CD4-positive, alpha-beta T cell treated with Interferon alpha-2 for 1 hour (primary cell): ENCODE measurements at places on chromosomes 12 and 14.

GRCh38 chr14:34794217-34794616 lies 79.8 kb upstream of the CFL2 start:
- DNase-seq = no peak

DNA sequence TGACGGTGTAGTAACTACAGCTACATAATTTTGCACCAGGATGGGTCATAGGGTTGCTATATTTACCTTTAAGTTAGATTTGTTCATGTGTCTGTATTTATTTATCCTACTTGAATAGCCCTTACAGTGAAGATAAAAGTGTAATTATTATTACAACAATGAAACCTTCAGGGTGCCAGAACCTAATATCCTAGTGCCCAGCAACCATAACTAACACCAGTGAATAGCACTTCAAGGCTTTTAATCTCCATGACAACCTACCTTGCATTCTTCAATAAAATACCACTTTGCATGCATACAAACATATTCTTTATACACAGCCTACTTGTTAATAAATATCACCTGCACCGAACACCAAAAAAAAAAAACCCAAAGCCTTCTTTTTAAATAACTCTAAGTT lies 58.7 kb upstream of the G2E3 start:
- DNase-seq = no peak

DNA sequence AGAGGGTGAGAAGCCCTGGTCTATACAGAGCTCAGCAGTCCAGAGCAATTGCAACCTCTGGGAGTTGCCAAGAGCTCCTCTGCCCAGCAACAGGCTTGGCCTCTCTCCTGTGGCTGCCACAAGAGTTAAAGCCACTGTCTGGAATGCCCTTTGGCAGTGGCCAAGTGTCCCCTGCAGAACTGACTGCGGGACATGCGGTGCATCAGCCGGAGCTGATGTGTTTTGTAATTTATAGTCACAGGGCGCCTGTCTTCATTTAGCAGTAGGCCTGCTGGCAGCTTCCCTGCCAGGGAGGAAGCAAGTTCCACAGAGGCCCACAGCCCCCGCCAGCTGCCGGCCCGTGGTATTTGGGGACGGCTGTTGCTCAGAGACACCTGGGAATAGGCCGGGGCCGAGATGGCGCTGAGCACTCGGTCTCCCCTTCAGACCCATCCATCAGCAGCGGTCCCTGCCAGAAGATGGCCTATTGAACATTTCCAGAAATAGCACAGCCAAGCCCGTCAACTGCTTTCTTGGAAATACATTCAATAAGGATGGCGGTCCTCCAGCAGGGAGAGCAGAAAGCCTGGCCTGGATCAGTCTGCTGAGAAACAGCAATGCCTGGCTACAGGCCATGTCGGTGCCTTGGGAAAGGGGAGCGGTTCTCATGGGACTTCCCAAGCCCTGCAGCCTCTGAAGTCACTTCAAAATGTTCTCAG lies 217.4 kb downstream of the CRADD start:
- DNase-seq = no peak

DNA sequence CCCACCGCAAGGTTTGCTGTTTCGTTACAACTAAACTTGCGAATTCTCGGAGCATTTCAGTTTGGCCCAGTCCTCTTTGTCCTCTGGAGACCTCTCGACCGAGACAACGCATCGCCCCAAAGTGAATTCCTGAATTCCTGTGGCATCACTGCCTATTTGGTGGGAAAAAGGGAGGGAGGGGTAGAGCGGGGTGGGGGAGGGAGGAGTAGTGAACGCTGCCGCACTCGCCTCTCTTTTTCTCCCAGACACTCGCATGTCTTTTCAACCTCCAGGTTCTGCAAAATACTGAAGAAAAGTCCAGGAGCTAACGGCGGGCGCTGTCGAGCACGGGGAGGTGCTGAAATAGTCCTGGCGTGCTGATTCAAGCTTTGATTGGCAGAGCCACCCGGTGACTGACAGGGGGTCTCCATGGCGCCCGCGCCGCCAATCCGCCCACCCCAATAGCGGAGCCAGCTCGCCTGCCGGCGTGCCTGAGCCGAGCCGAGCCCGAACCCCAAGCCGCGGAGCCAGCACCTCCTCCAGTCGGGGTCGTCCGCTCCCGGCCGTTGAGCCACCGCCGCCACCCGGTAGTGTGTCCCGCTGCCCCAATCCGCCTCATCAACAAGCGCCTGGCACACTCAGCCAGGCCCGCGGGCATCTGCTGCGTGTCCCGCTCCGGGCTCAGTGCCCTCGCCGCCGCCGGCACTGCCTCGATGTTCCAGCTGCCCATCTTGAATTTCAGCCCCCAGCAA lies at the start of gene SIX6:
SIX6 (plus strand) TSS at position 440 of the 731 bp plus-strand sequence; CDS start at position 693, 253 bp downstream.
- DNase-seq = no peak

DNA sequence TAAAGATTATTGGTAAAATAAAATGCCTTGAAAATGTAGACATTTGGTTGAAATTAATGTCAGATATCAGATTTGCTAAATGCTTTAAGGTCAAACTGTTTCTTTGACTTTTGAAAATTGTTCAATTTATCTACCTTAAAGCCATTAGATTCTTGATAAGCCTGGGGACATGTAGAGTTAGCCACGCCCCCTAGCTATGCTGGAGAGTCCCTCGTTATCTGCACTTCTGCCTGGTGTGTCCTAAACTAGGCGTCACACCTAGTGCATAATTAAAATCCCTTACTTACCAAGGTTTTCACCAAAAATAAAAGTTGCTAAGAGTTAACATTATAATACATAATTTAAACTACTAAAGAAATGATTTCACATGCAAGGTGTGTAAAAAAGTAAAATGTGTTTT lies 79.5 kb downstream of the EGLN3 start:
- no peak for DNase-seq

- DNase-seq = peak; percentile 63
Observed at GRCh38 chr12:54294152-54294952, 6.5 kb downstream of the NFE2 start.

- no peak for DNase-seq
Observed at GRCh38 chr12:65734226-65734625, 90.1 kb upstream of the HMGA2 start.

DNA sequence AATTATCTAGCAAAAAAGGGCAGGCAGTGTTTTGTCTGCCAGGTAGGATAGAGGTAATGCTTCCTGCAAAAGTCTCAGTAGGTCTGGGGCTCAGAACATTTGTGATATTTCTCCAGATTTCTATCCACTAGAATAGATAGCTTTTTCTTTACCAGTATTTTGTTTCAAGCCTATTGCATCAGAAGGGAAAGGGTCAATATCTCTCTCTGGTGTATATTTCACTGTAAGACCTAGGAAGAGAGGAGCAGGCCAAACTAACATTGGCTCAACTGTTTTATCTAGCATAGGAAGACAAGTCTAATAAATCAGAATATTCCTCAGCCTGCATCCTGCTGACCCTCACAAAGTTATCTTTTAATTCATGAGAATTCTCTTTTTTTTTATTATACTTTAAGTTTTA lies 106.7 kb upstream of the DAAM1 start:
- DNase-seq = no peak

- DNase-seq = no peak
Observed at GRCh38 chr12:6215932-6216494, 15.8 kb downstream of the CD9 start.

DNA sequence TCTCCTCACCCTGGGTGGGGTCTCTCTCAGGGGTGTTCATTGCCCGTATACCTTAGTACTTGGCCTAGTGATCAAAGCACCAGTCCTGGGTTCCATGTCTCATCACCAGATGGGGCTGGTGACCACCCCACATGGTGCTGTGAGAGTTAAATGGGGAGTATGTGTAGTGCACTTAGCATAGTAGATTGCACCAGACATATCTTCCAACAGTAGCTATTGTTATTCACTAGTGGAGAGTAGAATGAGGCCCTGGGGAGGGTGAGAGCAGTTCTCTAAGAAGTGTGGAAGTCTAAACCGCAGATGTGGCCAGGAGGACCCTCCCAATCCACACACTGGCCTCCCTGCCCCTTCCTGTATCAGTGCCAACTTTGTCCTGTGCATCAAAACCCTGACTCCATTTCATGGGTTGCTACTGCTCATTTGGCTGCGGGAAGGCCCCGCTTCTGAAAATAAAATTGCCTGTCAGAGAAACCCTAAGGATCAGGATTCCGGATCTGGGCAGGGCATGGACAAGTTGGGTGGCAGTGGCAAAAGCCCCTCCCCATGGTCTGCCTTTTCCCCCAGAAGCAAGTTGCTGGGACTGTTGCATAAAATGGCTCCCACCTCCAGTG lies 4.4 kb downstream of the CD9 start:
- no peak for DNase-seq

DNA sequence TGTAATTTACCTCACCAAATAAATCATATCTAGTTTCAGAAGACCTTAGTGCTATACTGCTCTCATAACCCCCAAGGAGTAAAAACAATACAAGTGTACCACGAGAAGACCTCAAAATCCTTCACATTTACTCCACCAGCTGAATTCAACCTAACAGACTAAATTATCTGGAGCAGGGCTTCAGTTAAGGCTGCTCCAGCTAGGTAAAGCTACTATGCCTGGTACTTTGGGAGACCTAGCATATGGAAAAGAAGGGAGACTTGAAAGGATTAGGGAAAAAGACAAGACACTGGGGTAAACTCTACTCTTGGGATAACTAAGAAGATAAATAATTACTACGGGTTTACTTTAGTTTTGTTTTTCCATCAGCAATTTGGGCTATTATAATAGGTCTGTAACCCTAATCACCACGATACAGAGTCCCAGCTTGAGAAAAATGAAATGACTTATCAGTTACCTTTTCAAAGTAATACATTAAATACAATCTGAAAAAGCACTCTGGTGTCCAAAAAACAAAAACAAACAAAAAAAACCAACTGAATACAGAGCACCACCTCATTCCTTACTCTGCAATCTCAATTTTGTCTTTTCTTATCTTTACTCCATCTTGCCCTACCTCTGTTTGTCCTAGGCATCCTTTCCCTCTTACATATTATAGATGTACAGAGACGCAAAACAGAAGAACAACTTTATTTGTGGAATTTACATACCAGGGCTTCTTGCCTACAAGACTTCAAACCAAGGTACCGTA lies 2.1 kb downstream of the EML5 start:
- no peak for DNase-seq

DNA sequence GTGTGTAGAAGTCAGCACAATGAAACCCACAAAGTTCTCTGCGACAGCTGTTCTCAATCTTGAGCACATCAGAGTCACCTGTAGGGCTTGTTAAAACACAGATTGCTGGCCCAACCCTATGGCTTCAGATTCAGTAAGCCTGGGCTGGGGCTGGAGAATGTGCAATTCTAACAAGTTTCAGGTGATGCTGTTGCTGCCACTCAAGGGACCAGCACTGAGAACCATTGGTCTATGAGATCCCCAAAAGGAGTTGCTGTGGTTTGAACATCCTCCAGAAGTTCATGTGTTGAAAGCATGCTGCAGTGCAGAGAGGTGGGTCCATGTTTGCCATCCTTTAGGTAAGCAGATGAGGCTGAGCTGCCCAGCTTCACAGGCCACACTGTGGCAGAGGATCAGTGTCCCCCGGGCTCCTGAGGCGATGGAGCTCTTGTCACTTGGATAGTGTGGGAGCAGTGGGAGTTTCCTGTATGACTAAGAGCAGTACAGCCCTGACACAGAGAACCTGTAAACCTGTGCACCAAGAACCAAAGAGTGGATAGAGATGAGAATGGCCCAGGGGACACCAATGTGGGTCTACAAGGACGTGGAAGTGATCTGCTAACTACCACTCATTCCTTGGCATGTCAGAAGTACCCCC lies 8.0 kb upstream of the RTRAF start:
- no peak for DNase-seq

- DNase-seq = no peak
Observed at GRCh38 chr14:71651228-71651627, 281.0 kb upstream of the RGS6 start.

DNA sequence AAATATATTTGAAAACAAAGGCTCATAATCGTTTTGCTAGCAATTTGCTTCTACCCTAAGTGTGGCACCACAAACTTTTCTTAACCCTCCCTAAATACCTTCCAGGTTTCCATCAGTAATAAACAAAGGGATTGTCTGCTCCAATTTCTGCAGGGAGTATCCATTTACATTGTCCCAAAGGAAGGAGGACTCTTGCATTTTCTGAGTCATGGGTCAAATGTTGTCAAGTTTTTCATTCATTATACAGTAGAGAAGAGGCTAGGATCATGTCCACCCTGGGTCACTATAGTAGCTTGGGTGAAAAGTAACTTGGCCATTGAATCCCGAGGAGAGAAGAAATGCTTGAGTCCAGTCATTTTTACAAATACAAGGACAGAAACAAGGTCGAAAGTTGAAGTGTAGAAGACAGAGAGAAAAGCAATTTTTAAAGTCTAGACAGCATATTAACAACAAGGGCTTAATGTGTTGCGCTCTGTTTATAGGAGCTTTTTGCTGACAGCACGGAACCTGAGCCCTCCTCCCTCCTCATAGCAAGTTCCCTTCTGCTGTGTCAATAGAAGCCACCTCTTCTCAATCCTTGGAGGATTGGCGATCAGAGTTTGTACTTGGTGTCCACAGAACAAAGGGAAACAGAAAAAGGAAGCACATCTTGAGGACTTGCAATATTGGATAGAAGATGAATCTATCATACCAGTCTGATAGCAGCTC lies 53.1 kb downstream of the TMEM30B start:
- DNase-seq = no peak

- DNase-seq = peak; percentile 81
Observed at GRCh38 chr12:6869049-6870021, 2.0 kb downstream of the TPI1 start.

DNA sequence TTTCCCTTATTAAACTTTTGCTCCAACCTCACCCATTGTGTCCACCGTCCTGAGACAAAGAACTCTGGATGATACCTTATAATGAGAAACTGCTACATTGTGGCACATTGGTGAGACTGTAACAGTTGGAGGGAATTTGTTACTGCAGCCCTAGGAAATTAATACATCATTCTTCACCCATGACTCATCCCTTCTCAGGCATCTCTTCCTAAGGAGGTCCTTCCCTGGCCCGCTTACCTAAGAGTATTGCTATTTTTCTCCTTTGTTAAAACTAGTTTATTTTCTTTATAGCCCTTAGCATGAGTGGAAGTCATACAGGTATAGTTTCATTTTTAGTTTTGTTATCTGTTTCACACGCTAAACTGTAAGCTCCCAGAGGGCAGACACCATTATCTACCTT lies 87.1 kb downstream of the TMEM260 start:
- DNase-seq = no peak

GRCh38 chr14:87411370-87411769 lies 581.6 kb downstream of the GALC start:
- no peak for DNase-seq

- DNase-seq = no peak
Observed at GRCh38 chr12:108370415-108370814, 31.3 kb upstream of the CMKLR1 start.

- DNase-seq = no peak
Observed at GRCh38 chr14:44531658-44532057, 24.6 kb upstream of the FSCB start.

- no peak for DNase-seq
Observed at GRCh38 chr12:97968641-97969197, 506.1 kb downstream of the RMST start.

DNA sequence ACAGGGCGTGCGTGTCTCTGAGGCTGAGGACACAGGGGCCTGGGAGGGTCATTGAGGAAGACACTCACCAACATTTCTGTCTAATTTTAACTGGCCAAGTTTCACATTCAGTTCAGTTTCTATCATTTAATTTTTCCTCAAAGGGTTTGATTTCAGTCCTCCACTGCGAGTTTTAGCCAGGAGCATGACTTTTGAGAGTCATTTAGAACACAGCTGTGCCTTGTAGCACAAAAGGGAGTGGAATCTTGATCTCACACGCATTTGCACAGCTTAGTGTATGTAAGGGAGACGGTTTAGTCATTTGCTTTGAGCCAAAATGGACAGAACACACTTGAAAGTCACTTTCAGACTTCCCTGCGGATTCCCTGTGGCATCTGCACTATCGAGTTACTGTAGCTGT lies 1090.8 kb downstream of the BCL11B start:
- DNase-seq = no peak
